ENCODE measurements at places on chromosomes 5 and 9.

GRCh38 chr5:168925160-168925559 lies 346.0 kb upstream of the PANK3 start:
- DNase-seq, result no peak

- peak; percentile 20 for DNase-seq
These were observed 503.4 kb downstream of the PDE4D start for GRCh38 chr5:59390074-59390659.

DNA sequence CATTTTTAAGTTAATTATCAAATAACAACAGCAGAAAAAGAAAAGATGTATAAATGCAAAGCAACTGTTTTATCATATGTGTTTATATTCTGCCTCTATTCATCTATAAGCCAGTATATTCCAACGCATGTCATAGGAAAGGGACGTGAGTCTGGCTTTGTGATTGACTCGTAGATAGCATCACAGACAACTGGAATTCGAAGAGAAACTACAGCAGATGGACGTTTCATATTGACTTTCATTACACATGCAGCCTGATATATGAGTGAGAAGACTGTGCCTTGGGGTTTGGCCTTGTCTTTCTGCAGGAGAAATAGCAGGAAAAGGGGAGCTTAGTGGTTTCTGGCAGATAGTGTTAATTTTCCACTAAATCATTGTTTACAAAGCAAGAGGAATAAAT lies 1111.9 kb downstream of the MAT2B start:
- no peak for DNase-seq

DNA sequence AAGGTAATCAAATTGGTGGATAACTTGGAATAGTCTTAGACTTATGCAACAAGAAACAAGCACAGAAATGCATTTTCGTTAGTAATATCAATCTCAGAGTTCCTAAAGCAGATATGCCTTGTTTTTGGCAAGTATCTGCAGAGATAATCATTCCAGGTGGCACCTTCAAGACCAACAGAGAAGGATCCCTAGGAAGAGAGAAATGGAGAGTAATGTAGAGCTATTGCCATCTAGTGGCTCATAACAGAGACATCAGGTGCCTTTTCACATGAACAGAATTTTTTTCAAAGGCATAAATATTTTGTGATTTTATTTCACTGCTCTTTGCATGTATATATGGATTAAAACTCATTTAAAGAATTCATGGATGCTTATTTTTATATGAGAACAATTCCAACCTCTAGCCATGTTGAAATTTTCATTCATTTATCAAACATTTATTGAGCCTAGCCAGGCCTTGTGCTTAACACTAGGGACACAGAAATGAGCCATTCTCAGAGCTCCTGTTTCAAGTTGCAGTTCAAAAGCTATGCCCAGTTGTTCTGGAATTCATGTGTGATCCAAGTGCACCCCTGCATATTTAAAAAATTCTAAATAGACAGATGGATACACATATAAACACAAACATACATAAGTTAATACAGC lies 117.5 kb upstream of the OR13F1 start:
- no peak for DNase-seq

DNA sequence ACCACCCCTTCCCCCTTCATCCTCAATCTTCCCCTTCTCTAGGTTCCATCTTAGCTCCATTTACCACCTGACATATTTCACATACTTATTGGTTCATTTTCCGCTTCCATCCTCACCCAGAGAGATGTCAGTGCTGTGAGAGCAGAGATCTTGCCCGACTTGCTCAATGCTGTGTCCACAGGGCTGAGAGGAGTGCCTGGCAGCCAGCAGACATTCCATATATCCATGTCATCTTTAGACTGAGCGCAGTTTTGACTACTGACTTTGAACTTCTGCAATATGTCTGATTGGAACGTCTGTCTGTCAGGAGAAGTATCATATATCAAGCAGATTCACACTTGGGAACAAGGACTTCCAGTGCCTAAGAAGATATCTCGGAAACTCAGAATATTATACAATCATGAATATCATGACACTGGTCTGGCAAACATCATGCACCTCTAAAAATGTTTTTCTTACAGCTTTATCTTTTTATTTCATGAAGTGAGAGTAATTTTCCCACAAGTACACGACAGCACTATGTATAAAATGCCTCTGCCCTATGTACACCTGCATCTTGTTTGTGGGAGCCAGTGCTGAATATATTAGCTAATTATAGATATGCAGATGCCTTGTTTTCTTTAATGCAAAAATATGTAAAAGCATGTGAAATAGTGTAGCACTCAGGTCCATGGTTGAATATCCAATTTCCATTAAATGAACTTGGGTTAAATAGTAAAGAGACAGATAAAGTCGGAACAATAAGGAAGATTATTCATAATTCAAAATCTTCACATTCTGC lies 454.0 kb upstream of the DAP start:
- DNase-seq, result no peak

GRCh38 chr9:14354201-14354600 lies 40.3 kb upstream of the NFIB start:
- no peak for DNase-seq

GRCh38 chr9:128503870-128504269 lies 649 bp upstream of the GLE1 start:
- peak; percentile 15 for DNase-seq

GRCh38 chr9:3835393-3835792 lies 309.6 kb upstream of the RFX3 start:
- DNase-seq, result no peak

GRCh38 chr5:84430863-84431663 lies 46.4 kb upstream of the EDIL3 start:
- DNase-seq, result no peak

GRCh38 chr5:179615203-179615602 lies 8.3 kb downstream of the HNRNPH1 start:
- no peak for DNase-seq

DNA sequence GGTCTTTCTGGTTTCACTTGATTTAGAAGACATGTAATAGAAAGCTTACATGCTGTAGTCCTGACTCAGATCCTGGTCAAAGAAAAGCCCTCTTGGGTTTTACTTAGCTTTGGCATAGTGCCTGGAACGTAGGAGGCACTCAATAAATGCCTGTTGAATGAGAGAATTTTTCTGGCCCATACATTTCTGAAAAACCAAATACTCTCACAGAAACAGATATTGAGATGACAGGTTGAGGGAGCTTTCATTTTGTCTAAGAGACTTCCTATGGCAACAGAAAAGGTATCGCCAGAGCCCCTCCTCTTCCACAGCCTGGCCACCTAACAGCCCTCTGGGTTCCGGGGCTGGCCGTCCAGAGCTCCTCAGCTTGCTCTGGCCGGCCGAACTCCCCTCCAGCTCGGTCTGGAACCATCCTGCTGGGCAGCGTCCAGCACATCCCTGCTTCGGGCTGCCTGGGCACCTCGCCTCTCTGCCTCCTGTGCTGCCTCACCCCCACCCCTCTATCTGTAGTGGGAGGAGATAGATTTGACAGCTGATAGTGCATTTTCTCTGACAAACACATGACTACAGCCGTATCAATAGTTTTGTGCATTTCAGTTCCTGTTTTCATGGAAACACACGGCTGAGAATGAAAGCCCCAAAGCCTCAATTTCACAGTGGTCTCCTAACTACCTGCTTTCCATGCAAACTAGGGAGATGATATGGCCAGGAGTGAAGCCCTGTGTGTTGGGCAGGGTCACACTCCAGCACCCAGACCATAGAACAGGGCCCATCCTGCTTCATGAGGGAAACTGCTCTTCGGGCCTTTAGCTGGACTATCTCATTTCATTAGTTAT lies 1.1 kb downstream of the IL4 start:
- DNase-seq, result no peak

- DNase-seq, result peak; percentile 61
These were observed 724 bp downstream of the PRRC2B start for GRCh38 chr9:131394464-131395156.

DNA sequence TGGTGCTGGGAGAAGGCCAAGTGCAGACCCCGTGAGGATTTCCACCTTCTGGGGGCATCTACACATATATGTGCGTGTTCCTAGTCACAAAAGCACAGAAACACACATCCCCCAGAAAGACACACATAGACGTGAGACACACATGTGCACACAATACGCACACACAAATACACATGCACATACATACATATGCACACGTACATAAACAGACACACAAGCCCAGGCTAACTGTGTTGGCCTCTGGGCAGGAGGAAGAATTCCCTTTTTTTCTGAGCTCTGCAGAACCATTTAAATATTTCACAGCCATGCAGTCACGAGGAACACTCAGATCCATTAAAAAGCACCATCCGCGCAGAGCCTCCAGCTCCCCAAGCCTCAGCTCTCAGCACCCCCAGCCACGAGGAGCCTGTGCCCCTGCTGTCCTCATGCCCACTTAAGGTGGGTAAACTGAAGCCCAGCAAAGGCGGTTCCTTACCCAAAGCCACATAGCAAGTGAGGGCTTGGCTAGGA lies 5.3 kb downstream of the NINJ1 start:
- DNase-seq, result no peak

GRCh38 chr5:116514421-116514970 lies 60.1 kb downstream of the SEMA6A start:
- DNase-seq, result no peak

- DNase-seq, result peak; percentile 29
These were observed 20.6 kb downstream of the DYNC2I2 start for GRCh38 chr9:128636024-128636390.

GRCh38 chr5:120769312-120769872 lies 305.3 kb downstream of the PRR16 start:
- no peak for DNase-seq

DNA sequence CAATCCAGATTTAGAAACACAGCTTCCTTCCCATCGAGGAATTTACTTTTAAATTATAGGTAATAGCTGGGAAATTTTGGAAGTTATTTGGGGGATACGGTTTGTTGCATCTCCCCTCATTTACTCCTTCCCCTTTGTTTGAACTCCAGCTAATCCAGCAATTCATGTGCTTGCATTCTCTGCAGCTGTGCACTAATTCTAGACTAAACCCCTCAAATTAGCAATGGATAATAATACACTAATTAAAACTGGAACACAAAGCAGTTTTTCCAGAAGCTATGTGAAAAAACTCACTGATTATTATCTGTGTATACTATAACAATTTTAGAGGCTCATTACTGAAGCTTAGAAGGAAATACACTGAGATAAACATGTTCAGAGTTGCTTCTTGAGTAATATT lies 751.2 kb upstream of the ZNF608 start:
- no peak for DNase-seq

DNA sequence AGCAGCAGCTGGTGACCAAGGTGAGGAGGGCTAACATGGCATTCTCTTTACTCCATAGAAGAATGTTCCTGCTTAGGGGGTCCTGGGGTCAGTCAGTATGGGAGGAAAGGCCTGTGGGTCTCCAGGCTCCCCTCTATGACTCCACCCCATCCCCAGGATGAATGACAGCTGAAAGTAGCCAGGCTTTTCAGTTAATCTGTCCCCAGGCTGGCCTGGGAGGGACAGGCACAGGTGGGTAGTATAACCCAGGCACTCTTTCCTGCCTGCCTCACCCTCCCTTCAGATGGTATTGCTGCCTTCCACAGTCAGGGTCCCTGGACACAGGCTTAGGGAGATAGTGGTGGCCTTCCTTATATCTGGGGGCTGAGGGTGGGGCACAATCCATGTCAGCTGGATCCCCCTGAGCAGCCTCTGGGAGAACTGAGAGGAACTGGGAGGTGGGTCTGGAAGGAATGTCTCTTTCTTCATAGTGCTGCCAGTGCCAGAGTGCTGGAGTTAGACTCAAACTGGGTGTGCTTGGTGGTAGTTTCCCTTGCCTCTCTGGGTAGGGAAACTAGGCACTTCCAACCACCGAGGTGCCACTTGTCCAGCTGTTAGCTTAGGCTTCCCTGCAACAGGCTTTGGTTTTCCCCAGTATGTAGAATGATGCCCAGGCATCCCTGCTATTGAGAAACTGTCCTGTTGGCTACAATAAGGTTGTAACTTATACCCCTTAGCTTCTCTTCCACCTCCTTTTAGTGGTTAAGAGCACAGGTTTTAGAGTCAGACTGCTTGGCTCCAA lies 27.8 kb downstream of the LARP1 start:
- DNase-seq, result no peak

DNA sequence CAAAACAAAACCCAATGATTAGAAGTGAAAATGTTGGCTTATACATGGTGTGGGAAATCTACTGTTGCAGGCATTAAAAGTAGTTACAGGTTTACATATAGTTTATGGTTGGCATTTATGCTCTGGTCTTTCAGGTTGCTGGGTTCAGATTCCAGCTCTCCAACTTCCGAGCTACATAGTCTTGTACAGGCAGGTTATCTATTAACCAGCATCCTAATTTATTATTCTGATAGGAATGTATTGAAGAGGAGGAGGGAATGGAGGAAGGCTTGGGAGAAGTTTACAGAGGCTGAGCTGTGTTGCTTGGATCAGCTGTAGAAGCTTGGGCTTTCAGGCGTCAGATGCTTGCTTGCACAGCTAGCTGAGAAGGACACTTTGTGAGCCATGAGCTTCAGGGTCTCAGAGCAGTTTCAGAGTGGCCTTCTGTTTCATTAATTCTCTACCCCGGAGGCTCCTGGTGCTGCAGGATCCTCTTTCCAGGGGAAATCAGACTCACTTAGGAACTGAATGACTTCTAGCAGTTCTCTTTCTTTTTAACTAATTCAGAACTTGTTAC lies 11.7 kb upstream of the ERBIN start:
- DNase-seq, result no peak

DNA sequence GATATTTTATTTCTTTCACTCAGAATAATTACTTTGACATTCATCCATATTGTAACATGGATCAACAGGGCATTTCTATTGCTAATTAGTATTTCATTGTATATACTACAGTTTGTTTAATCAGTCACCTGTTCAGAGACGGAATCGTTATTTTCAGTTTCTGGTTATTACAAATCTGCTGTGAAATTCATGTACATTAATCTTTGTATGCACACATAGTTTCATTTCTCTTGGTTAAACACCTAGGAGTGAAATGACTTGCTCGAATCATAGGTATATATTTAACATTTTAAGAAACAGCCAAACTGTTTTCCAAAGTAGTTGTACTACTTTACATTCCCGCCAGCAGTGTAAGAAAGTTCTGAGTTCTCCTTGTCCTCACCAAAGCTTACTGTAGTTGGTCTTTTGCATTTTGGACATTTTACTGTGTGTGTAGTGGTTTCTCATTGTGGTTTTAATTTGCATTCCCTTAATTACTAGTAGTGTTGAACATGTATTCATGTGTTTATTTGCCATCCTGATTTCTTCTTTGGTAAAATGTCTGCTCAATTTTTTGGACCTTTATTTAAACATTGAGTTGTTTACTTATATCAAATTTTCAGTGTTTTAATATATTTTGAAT lies 198.2 kb downstream of the SAXO1 start:
- DNase-seq, result no peak

DNA sequence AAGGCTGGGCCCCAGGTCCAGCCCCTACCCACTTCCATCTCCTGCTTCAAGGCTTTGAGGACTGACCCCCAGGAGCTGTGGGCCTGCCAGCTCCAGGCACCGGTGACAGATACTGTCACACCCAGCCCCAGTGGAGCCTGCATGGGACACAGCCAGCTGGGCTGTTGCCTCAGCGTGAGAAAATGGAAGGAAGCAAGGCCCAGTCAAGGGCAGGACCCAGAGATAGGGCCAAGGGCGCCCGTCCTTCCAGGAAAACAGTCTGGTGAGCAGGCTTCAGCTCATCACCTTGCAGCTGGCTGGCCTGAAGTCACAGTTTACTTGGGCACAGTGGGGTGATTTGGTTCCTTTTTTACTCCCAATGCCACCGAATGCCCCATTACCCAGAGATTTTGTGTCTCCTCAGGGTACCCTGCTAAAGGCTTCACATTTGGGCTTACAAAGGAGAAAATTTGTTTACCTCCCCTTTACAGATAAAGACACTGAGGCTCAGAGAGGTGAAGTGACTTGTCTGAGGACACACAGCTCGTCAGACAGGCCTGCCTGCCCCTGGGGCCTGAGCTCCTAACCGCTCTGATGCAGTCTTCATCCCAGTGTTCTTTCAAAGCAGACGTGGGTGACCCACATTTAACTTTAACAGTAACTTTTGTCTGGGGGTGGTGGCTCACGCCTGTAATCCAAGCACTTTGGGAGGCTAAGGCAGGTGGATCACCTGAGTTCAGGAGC lies 21.5 kb upstream of the WDR38 start:
- DNase-seq, result no peak

Measured in nephron progenitor cell (in vitro differentiated cells).